ENCODE measurements at places on chromosomes 7 and 10.

- DNase-seq, result no peak
Observed at GRCh38 chr10:24262929-24263590, 54.1 kb downstream of the KIAA1217 start.

DNA sequence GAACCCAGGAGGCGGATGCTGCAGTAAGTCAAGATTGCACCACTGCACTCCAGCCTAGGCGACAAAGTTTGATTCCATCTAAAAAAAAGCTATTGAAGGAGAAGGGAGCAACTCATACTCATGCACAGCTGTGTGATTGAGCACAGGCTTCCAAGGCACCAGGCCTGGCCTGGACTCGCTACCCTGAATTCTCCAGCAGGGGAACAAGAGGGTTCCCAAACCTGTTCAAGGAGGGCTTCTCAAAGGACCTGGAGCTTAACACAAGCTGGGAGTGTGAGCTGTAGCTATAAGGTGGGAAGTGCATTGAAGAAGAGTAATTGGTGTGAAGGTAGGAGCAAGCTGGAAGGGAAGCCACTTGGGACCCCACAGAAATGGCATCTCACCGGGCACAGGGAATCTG, 15.1 kb upstream of the DDIT4 start:
- DNase-seq, result no peak

- no peak for DNase-seq
Observed at GRCh38 chr7:1706381-1706720, 36.3 kb downstream of the ELFN1 start.

DNA sequence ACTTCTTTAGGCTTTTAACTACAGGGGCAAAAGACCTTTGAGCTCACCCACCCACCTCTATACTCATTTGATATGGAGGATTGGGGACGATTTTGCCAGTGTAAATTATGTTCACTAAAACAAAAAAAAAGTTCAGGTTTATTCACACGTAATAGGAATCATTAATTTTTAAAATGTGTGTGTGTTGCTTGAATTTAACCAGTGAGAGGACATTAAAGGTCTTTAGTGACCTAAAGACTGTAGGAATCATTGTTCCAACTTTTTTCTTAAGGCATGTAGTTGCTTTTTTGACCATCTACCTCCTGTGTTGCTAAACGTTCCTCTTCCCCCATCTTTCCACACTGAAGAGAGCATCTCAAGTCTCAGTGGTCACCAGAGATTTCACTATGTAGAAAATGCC, 1.1 kb downstream of the SSBP1 start:
- no peak for DNase-seq

GRCh38 chr10:53233749-53234148, 461.2 kb upstream of the MBL2 start:
- DNase-seq, result no peak

GRCh38 chr10:95451568-95452524, 109.3 kb downstream of the SORBS1 start:
- DNase-seq, result no peak

DNA sequence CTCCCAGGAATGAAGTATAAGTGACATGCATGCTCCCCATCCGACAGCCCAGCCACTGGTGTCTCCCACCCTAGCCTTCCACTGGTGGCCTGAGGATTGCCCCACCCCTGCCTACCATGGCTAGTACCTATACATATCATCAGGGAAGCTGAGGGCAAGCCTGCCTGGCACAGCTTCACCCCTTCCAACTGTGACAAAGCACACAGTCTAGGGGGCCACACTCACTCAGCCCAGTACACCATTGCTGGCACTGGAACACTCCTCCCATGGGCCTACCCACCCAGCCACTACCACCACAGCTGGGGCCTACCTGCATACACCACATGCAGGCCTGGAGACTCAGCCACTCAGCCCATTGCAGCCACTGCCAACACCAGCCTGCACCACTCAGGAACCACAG, 393.1 kb upstream of the STEAP1 start:
- no peak for DNase-seq

- DNase-seq, result no peak
Observed at GRCh38 chr7:130486954-130487436, 4.9 kb upstream of the MEST start.

- no peak for DNase-seq
Observed at GRCh38 chr10:89428877-89429276, 14.5 kb downstream of the IFIT5 start.

DNA sequence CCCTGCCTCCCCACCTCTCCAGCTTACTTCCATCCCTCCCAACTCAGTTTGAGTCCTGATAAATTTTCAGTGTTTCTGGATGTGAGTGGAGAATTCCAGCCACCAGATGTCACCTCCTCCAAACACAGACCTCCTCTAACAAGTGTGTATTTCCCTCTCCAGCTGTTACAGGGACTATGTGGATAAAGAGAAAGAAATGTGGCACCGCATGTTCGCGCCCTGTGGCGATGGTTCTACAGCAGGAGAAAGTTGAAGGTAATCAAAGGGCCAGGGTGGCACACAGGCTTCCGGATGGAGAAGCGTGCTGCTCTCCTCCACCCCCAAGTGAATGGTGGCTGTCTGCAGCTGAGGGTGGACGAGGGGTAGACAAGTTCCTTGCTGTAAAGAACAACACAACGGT, 14.7 kb downstream of the FKBP6 start:
- DNase-seq, result no peak

DNA sequence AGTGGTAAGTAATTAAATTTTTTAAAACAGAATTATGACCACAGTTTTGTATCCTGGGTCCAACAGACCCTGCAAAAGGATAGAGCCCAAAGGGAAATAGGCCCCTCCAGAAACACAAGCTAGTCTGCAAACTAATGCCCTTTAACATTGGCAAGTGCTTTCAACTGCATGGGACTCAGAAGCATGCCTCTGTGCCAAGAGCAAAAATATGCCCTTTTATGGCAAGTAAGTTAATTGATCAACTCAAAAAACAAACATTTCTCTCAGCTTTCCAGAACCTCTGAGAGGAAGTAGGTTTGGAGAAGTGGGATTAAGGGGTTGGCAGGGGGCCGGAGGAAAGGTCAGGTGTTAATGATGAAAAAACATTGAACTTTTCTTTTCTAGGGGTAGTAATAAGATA, 186.6 kb upstream of the PRSS1 start:
- DNase-seq, result no peak

- no peak for DNase-seq
Observed at GRCh38 chr10:97597778-97598177, 8.3 kb downstream of the C10orf62 start.

DNA sequence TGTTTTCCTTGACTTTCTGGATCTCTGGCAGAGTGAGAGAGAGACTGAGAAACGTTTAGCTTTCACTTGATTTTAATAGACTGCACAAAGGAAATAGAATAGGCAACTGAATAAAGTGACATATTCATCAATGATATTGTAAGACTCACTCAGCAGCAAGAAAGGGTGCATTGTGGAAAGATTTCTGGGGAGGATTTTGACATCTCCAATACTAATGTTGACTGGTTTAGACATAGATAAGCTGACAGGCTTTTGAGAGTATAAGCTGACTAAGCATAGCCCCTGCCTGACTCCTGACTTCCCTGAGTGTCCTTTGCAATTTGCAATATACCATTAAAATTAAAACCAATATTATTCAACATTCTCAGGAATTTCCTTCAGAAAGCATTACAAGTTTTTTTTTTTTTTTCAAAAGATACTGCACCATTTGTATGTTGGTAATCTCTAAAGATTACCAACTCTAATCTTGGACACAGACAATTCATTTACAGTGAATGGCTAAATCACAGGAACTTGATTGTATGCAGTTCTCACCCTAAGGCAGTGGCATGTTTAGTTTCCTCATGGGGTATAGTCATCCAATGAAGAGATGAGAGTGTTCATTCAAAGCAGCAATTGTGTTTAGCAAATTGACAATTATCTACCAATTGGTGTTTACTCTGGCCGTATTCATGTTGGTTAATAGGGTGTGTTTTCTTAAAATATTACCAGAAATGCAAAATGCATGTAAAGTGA, 325.6 kb downstream of the SORCS3 start:
- no peak for DNase-seq

GRCh38 chr7:300048-300447, 10.1 kb downstream of the FOXL3 start:
- DNase-seq, result no peak

- no peak for DNase-seq
Observed at GRCh38 chr10:69629519-69629896, 539 bp upstream of the FAM241B start.

GRCh38 chr7:137160236-137160635, 183.3 kb downstream of the PTN start:
- DNase-seq, result no peak

DNA sequence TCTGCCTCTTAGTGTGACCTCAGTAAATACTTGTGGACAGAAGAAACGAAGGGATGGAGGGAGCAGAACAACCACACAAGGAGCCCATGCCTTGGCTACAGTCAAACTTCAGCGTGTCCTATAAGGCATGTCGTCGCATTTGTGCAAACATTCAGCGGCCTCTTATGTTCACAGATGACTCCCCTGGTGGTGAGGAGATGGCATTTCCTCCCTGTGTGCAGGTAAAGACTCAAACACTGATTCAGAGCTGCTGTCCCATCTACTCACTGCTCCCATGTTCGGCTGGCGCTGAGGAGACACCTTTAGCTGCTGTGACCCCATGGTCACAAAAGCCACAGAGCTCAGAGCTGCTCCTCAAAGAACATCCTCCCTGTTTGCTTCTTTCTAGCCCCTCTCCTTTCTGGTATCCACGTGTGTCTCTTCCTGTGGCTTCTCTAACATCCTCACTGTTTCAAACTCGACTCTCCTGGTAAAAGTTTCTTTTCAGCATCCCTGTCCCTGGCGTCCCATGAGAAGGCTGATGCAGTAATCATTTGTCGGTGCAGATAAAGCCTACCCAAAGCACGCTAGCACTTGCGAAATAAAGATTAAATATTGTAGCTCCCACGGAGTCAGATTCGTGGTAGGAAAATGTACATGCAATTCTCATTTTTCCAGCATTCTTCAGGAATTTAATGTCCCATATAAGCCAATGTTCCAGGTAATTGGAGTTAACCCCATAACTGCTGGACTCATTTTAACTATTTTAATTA, 124.9 kb upstream of the NEBL start:
- DNase-seq, result no peak

- DNase-seq, result no peak
Observed at GRCh38 chr10:3008518-3009195, 58.7 kb upstream of the PFKP start.

- DNase-seq, result no peak
Observed at GRCh38 chr10:43024942-43025700, 51.7 kb upstream of the RET start.

DNA sequence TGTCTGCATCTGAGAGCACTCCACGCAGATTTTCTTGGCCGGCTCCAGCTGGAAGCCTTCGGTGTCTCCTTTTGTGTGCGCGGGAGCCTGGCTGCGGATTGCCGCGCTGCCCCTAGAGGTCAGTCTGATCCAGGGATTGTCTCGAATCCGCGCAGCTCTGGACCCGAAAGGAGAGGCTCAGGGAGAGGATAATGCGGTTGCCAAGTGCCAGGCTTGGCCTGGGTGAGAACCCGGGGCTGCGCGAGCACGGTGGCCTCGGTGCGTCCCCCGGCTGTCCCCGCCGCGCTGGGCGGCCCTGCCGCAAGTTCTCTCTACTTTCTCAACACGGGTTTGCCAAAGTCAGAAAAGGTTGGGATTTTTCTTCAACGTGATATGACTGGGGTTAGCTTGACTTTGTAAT, 140.9 kb downstream of the ADCYAP1R1 start:
- DNase-seq, result no peak

DNA sequence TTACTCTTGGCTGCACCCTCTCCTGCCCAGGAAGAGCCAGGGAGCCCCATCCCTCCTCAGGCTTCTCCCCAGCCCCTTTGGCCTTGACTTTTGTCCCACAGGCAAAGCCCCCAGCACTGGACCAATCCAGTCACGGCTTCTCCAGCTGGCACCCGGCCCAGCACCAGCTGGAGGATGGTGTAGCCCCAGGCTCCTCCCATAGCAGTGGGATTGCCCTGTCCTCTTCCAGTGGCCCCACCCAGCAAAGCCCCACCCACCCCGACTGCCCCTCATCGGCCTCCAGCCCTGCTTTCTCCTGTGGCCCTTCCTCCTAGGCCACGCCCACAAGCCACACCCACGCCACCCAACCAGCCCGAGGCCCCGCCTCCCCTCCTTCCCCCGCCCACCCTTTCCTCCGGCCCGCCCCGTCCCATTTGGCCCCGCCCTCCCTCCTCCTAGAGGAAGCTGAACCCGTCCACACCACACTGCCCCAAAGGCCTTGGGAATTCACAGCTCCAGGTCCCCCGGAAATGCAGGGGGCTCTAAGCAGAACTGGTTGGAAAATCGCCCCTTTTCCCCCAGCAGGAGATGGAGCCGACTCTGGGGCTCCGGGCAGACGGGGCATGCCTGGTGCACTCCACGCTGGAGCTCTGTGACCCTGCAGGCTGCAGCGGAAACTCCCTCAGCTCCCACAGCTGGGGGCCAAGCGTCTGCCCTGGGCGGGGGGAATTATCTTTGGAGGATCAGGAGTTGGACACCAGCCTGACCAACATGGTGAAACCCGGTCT, 25.2 kb downstream of the GET4 start:
- no peak for DNase-seq

GRCh38 chr7:101164071-101164840, 1.1 kb downstream of the VGF start:
- no peak for DNase-seq

GRCh38 chr10:4334871-4335270, 491.1 kb upstream of the AKR1E2 start:
- DNase-seq, result no peak

- no peak for DNase-seq
Observed at GRCh38 chr10:130025811-130026485, 61.9 kb upstream of the EBF3 start.

- no peak for DNase-seq
Observed at GRCh38 chr10:93968540-93968945, 25.2 kb upstream of the PLCE1 start.

DNA sequence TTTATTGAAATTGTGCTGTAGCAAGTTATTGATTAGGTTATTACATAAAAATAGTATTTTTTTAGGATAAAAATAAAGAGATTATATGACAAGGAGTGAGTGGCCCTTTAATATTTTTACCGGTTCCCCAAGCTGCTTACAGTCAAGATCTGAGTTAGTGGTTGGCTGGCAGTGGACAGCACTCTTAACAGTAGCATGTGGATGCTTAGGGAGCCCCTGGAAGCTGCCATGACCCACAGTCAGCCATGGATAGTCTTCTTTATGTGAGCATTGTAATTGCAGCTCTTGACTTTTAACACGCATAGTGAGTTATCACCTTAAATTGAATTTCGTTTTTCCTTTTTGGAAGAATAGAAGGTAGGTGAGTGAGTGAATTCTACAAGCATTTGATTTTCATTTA, 22.1 kb downstream of the RAB18 start:
- DNase-seq, result no peak

DNA sequence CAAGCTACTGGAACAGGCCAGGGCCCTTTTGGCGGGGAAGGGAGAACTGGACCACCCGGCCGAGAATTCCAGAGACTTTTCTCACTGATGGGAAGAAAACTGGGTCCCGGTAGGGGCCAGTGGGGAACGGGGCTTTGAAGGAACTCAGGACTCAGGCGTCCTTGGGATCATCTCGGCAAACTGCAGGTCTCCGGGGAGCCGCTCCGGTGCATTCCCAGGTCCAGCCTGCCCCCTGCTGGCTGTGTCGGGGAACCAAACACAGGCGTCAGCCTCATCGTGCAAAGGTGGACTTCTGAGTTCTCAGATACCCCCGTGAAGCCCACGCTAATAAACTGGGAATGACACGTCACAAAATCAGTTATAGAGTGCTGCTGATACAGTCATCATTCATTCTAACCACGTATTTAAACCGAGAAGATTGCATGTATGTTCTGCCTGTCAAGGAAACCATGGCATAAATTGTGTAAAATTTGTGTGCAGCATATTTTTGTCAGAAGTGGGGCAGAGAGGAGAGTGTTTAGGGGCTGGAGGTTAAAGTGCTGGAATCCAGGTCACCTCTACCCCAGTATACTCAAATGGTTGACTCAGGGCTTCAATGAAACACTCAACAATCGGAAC, 76.1 kb upstream of the CPXM2 start:
- peak; percentile 27 for DNase-seq
